GM10248 (cell line): ENCODE measurements at places on chromosomes 1 and 21.

DNA sequence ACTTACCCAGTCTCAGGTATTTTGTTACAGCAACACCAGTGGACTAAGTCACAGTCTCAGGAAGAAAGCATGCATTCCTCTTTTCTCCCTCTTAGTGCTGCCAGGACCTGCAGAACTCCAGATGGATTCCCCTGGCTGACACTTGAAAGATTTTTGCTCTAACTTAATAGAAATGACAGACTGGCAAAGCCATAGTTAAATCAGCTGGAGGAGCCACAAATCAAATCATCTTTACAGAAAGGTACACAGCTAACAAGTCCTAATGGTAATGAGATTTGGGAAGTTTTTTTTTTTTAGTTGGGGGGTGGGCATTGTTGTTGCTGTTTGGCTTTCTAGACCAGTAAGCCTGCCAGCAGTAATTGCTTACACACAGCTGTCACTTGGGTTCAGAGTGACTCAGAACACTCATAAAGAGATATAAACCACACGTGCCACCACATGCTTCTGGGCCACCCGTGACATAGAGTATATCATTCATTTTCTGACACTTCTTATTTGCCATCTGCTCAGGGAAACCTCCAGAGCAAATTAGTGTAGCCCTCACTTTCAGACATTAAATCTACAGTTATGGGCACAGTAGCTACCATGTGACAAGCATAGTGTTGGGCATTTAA, 72.4 kb downstream of the FH start:
- DNase-seq = no peak

- no peak for DNase-seq
These were observed 138.4 kb downstream of the NOS1AP start for GRCh38 chr1:162207862-162208261.

- DNase-seq = peak; percentile 39
These were observed at the start of gene ST7L for GRCh38 chr1:112618721-112619517. Gene ST7L, minus strand, starts transcription at chr1:112619141. Its CDS starts 28 bp downstream, at chr1:112619113.

- no peak for DNase-seq
These were observed 40.8 kb downstream of the DSTYK start for GRCh38 chr1:205170532-205171269.

- no peak for DNase-seq
These were observed 20.9 kb upstream of the AGL start for GRCh38 chr1:99829269-99829668.

DNA sequence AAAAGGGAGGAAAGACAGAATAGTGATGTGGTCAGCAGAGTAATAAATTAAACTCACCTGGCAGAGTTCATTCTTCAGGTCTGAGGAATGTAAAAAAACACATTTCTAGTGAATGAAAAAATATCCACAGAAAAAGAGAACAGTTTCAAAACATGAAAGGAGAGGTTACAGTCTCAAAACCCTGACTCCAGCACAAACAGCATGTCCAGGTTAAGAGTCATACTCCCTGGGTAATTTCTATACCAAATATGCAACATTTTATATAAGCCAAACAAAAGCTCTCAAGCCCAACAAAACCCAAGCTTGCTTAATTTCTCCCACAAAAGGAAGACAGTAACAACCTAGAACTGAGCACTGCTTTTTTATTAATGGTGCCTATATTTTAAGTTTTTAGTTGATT, 173.0 kb downstream of the NTMT2 start:
- DNase-seq = no peak

DNA sequence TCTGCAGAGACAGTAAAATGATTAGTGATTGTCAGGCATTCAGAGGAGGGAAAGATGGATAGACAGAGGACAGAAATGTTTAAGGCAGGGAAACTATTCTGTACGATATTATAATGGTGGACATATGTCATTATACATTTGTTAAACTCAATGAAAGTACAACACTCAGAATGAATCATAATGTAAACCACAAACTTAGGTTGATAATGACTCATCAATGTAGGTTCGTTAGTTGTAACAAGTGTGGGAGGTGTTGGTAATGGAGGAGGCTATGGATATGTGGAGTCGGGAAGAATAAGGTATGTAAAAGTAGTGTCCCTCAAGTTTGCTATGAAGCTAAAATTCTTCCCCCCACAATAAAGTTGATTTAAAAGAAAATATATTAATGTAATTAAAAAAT, 455.0 kb downstream of the BRINP3 start:
- DNase-seq = no peak

DNA sequence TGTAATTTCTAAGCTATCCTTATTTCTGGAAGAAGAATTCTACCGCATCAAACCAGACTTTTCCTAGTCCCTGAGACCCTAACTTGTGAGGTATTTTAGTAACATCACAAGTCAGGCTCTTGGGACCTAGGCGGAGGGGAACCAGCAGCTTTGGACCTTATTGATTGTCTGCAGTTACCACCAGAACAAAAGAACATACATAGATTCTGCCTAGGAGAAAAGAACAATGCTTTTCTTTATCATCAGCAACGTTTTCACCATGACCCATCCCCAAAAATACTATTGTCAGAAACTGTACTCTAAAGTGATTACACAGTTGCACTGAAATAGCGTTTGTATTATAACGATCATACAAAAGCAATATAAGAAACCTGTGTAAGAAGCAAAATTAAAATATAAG, 860.4 kb downstream of the USP25 start:
- no peak for DNase-seq

- DNase-seq = no peak
These were observed 1.5 kb downstream of the F13B start for GRCh38 chr1:197065559-197065958.

DNA sequence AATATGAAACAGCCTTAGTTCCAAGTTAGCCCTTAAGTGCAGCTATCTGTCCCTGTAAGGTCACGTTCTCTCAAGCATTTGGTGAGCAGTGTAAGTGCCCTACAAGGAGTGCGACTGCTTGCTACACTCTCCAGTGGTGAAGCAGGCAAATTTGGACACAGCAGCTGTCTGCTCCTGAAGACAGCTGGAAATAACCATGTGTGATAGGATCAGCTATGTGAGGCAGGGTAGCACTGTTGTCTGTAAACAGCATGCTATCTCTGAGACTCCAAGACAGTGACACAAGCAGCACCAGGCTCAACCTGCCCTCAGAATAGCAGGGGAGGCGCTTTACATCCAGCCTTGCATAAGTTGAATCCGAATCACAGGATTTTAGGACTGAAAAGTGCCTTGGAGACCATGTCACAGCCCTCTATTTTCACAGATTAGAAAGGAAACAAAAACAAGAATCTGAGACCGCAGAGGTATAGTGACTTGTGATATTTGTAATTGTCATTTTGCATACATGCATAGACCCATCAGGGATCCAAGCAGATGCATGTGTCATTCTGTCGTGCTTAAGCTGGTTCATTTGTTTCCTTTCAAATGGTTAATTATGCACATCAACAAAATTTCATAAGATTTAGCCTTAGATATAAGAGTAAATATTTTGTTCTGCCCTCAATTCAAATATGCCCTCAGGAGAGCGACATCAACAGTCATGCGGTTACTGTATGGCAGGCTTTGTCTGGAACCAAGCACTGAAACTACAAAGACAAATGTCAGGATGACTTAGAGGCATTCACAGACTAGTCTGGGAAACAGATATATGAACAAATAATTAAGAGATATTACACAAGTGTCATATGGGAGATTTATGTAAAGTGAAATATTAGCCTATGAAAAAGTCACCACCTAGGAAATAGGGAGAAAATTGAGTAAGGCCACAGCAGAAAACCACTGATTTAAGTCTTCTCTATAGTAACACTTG, 134.9 kb upstream of the NRIP1 start:
- DNase-seq = no peak

- no peak for DNase-seq
These were observed 89.5 kb downstream of the DISC1 start for GRCh38 chr1:231715816-231716722.

DNA sequence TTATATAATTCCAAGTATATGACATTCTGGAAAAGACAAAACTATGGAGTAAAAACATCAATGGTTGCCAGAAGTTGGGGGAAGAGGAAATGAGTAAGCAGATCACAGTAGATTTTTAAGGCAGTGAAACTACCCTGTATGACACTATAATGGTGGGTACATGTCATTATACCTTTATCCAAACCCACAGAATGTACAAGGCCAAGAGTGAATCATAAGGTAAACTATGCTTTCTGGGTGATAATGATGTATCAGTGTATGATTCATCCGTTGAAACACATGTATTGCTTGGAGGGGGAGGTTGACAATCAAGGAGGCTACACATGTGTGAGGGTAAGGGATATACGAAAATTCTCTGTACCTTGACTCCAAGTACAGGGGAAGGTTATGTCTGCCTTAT, 862.7 kb downstream of the PLA2G4A start:
- no peak for DNase-seq

GRCh38 chr1:219185486-219186117, 11.9 kb downstream of the LYPLAL1 start:
- no peak for DNase-seq

GRCh38 chr1:175319112-175319911, 126.7 kb upstream of the KIAA0040 start:
- DNase-seq = peak; percentile 71

- no peak for DNase-seq
These were observed 214.0 kb downstream of the LMO4 start for GRCh38 chr1:87542697-87543096.

GRCh38 chr21:31072533-31072932, 34.3 kb upstream of the KRTAP19-8 start:
- no peak for DNase-seq

DNA sequence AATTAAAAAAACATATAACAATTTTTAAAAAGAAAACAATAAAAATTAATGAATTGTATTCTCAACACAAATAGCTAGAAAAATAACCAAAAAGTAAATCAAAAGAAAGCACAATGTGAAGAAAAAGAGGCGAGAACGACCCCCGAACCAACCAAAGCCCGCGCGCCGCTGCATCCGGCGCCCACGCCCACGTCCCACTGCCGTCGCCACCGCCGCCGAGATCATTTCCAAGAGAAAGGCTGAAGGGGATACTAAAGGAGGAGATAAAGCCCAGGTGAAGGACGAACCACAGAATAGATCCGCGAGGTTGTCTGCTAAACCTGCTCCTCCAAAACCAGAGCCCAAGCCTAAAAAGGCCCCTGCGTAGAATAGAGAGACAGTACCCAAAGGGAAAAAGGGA, 11.8 kb upstream of the ABCB10 start:
- DNase-seq = no peak

GRCh38 chr1:235270625-235271024, 57.4 kb downstream of the ARID4B start:
- no peak for DNase-seq

DNA sequence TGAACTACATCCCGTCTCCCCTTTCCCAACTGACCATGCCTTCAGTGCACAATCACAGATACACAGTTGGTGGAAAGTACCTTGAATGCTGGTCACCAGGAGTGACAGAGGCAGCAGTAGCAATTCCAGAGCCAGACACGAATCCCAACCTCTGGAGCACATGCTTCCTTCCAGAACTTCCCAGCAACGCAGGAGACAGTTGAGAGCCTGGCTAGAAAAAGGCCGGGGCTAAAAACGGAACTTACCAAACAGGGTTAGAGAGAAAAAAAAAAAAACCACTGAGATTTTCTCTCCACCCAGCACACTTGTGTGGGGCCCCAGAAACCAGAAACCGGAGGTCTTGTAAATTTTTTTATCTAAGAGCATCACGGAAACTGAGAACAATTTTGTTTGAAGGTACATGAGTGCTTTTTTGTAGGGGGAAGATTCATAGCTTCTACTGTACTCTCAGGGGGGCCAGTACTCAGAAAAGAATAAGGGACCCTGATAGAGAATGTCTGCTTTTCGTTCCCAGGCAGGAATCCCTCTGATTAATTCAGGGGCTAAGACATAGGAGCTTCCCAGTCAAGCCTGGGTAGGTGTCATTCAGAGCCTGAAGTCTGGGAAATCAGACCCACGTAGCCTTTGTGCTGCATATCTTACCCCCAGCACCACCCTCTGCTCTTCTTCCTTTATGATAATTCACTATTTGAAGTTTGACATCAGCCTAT, at the start of gene CD48:
Gene CD48 (minus strand): TSS at position 221 of the 710 bp plus-strand sequence. CDS start 59 bp downstream, at position 162.
- DNase-seq = peak; percentile 54

GRCh38 chr21:15617964-15618363, 111.8 kb upstream of the USP25 start:
- no peak for DNase-seq

- DNase-seq = no peak
These were observed 19.1 kb downstream of the NME7 start for GRCh38 chr1:169348383-169349036.

GRCh38 chr1:157043685-157044084, 1.9 kb downstream of the ARHGEF11 start:
- DNase-seq = no peak
